Tibial nerve (tissue), 4 donors: ENCODE measurements at places on chromosomes 7 and 10.
A peak's percentile ranks its signal among the peaks of the same experiment; 100 is the strongest.

DNA sequence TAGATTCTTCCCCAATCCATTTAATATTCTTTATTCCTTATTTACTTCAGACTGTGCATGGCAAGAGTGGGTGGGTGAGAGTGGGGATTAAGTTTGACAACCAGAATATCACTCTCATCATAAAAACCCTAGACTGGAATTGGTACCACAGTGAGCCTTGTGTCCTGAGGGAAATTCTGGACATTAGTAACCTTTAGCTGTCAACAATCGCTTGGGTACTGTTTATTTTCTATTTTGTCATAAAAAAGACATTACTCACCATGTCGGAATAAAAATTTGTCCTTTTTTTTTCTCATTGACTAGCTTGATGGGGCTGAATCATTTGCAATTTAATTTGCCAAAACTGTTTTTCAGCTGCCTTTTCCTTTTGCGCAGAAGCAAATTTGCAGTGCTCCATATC, 176.1 kb upstream of the SEMA3C start:
- no peak for DNase-seq

DNA sequence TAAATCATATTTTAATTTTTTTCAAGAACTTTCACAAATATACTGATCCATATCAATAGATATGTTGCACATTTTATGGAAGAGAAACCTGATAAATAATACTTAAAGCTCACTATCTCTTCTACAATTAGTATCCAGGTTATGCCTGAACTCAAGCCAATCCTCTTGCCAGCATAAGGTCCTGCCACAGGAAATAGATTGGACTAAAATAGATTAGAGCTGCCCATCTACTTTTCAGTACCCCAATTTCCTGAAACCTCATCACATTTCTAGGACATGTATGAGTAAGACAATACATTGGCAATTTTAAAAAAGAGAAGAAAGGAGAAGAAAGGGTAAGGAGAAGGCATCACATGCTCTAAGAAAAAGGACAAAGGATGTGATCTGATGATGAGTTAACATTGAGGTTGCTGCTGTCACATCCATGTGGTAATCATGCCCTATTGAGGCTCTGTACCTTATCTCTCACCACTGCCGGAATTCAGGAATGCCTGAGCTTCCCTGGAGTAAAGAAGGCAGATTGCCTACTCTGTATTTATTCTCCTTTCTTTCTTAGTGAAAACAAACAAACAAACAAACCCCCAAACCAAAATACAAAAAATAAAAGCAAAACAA, 199.7 kb downstream of the ANK3 start:
- DNase-seq, result no peak

GRCh38 chr10:115975506-115975905, 297.5 kb downstream of the GFRA1 start:
- no peak for DNase-seq

DNA sequence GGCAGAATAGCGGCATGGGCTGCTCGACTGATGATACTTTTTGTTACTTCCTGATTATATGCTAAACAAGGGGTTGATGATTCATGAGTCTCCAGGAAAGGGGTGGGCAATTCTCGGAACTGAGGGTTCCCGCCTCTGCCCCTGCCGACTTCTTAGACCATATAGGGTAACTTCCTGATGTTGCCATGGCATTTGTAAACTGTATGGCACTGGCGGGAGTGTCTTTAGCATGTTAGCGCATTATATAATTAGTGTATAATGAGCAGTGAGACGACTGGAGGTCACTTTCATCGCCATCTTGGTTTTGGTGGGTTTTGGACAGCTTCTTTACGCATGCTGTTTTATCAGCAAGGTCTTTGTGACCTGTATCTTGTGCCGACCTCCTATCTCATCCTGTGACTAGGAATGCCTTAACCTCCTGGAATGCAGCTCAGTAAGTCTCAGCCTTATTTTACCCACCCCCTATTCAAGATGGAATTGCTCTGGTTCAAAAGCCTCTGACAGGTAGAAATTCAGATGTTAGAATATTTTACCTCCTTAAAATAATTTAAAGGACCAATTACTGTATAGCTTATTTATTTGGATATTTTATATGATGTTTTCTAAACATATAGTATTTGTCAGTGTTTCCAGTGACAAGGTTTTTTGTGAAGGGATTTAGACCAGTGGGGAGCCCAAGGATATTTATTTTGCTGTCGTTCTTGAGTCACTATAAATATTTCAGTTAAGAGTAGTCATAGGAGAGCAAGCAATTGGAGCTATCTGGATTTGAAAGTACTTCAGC, 90.1 kb upstream of the PIK3CG start:
- no peak for DNase-seq

DNA sequence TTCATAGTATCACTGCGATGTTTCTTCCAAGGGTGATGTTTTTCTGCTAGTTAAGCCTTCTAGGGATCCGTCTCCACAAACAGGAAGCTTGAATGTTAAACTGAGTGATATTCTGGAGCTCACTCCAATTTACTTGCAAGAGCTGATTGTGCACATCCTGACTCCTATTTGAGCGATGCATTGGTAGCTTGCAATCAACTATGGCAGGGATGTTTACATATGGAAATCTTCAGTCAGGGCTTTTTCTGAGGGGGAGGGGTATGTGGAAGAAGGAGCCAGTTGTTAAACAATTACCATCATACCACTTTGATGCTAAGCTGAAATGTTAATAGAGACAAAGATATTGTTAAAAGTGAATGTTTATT, 43.2 kb upstream of the NXPH1 start:
- DNase-seq, result no peak

DNA sequence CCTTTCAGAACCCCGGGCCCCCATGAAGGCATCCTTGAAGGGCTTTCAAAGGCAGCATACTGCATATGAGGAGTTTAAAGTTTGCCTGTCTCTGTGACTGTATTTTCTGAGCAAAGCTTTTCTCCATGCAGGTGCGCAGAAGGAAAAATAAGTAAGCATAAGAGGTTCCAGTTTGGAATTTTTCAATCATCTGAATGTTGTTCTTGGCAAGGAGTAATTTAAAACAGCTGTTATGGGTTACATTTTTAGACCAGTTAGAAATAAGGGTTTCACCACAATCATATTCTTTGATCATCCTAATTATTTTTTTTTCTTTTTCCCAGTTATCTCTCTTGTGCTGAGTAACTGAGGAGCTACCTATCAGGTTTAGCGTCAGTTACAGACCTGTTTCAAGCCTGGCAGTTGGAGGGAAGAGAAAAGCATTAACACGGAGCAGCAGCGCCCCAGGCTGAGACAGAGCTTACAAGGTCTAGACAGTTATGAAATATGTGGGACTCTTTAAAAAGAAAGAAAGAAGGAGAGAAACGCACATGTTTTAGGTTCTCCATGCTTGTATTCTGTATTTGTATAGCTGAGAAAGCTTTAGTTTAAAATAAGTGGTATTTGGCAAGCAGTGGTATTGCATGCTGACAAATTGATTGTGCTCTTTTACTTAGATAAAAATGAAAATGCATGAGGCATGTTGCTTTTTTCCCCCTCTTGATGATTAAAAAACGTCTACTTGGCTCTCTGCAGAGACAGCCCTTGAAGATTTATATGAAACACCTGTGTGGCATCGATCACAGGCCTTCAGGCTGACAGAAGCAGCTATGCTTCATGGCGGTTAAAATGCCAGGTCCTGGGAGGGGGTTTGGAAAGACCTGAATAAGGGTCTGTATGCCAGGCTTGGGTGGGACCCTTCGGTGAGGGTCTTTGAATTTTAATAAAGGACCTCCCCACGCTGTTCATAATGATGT, 157.6 kb downstream of the GRK5 start:
- no peak for DNase-seq

DNA sequence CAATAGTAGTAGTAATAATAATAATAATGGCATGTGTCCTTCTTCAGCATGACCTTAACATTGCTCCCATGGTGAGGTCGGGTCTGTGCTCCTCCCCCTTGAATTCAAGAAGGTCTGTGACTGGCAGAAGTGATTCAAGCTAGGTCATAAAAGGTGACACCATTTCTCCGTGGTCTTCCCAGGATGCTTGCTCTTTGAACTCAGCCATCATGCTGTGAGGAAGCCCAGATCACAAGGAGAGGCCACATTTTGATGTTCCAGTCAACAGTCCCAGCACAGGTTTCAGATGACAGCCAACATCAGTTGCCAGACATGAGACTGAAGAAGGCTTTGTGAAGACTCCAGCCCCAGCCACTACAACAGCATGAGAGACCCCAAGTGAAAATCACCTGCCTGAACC, 83.9 kb downstream of the SEPTIN14 start:
- DNase-seq, result no peak

DNA sequence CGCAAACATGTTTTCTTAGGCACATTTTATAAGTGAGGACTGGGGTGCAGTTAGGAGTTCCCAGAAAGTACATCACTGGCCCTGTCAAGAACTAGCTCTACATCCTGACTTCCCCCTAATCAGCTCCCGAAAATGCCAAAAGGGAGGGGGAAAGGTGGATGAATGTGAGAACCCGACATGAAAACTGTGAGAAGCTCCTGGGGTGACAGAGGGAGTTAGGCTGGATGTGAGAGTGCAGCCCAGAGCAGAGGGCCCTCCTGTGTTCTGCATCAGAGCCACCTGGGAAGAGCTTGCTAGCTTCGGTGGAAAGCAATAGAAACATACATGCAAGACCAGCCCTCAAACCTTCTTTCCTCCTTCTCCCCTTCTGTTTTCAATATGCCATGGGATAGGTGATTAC, 30.5 kb upstream of the SEM1 start:
- DNase-seq, result no peak

- no peak for DNase-seq
These were observed 269.8 kb downstream of the SORCS1 start for GRCh38 chr10:106894692-106895091.

- no peak for DNase-seq
These were observed 162.5 kb upstream of the CELF2 start for GRCh38 chr10:10855151-10855581.

GRCh38 chr10:50506861-50507573, 116.7 kb downstream of the SGMS1 start:
- peak; percentile 29 for DNase-seq

GRCh38 chr10:124550293-124551034, 88.8 kb downstream of the LHPP start:
- DNase-seq, result no peak

- DNase-seq, result no peak
These were observed 3.5 kb downstream of the ANKRD1 start for GRCh38 chr10:90917238-90917967.

DNA sequence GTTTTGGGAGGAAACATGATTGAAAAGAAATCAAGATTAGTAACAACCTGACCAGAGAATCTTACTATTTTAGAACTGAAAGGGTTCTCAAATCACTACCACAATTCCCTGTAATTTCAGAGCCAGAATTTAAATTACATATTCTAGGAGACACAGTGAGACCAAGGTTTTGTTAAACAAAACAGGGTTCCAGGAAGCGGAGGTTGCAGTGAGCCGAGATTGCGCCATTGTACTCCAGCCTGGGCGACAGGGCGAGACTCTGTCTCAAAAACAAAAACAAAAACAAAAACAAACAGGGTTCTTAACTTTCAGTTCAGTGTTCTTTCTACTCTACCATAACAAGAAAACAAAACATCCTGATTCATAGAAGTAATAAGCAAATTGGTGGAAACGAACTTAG, 57.6 kb downstream of the SNX13 start:
- DNase-seq, result no peak

DNA sequence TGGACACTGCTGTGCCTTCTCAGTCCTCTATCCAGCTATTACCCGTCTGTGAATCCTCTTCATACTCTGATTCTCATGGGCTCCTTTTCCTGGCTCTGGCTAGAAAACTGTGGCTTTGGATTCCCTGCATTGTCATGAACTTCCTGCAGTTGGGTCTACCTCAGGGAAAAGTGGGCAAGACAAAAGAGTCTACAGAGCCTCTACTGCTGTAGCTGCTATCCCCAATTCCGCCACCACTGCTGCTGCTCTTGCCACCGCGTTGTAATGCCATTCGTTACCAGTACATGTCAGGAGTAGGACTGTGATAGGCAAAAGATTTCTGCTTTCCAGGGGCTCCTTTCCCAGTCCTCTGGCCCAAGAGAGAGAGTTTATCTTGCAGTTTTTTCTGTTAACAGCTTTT, 23.9 kb upstream of the PPP1R17 start:
- DNase-seq, result no peak

GRCh38 chr10:43262397-43262901, 4.4 kb downstream of the RASGEF1A start:
- no peak for DNase-seq

DNA sequence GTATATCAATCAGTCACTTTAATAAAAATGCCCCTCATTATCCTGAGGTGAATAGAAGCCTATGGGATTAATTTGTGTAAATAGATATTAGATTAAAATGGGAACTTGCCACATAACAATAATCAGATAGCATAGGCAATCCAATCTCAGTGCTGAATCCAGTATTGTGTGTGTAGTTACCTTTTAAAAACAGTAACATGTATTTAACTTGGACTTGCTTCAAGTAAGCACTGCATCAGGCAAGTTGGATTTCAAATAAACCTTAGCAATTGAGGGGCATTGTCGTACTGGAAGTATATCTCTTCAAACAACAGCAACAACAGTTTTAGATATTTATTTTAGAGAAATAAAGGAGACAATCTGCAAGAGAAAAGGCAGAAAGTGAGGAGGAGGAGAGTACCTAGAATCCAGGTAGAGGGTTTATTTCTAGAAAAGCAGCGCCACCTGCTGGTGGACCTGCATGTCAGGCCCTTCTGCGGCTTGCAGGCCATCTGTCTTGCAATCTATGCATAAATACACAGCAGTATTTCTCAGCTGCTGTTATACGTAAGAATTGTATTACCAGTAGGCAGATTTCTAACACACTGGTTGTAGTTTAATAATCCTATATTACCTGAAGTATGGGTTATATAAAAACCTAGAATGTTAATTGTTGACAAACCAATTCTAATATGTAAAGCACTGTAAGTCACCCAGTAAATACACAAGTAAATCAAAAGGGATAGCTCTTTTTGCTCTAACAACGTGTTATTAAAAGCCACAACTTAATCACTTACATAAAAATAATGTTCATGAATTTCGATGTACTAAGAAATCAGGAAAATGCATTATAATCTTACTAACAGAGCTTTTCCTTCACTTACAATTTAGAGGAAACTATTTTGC, 652.8 kb downstream of the KCNMA1 start:
- peak; percentile 72 for DNase-seq

GRCh38 chr10:6396652-6397051, 183.4 kb downstream of the PRKCQ start:
- no peak for DNase-seq

GRCh38 chr7:90726120-90726519, 130.0 kb downstream of the CDK14 start:
- DNase-seq, result no peak

- no peak for DNase-seq
These were observed 197.3 kb downstream of the PPP1R9A start for GRCh38 chr7:95104739-95105138.
